ENCODE measurements at places on chromosomes 3 and 15. TPM values are rescaled to one million over a fixed set of nuclear protein-coding genes. Genes with fewer than 3 reads are reported as not detected.

The ITGB5 gene
- total RNA-seq, result 223 TPM

The PLA2G4E gene
- total RNA-seq, result not detected

The CGGBP1 gene
- total RNA-seq, result 37.3 TPM

The FBXW12 gene
- not detected for total RNA-seq

The NANOGP8 gene
- total RNA-seq, result not detected

The SPTBN5 gene
- total RNA-seq, result not detected

The CFAP100 gene
- not detected for total RNA-seq

The FGF7 gene
- 3.6 TPM for total RNA-seq

The SHC4 gene
- total RNA-seq, result 0.93 TPM

The BBX gene
- total RNA-seq, result 37.4 TPM

The ONECUT1 gene
- 0.10 TPM for total RNA-seq

The CCR1 gene
- total RNA-seq, result 0.35 TPM

The GNAT1 gene
- not detected for total RNA-seq

The AGTR1 gene
- 0.53 TPM for total RNA-seq

The GDPGP1 gene
- total RNA-seq, result 3.1 TPM

The PLAAT1 gene
- 11.6 TPM for total RNA-seq

- peak; percentile 60 for DNase-seq
Observed at GRCh38 chr3:40258555-40258954, 51.0 kb upstream of the EIF1B start.

DNA sequence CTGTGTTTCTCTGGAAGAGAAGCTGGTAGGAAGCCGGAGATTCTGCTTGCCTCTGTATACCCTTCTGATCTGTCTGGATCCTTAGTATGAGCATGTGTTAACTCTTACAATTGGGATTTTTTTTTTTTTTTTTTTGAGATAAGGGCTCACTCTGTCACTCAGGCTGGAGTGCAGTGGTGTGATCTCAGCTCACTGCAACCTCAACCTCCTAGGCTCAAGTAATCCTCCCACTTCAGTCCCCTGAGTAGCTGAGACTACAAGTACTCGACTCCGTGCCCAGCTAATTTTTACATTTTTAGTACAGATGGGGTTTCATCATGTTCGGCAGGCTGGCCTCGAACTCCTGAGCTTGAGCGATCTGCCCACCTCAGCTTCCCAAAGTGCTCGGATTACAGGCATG, 44.5 kb downstream of the RPN1 start:
- no peak for DNase-seq

- no peak for DNase-seq
Observed at GRCh38 chr15:48222627-48223026, 16.5 kb downstream of the SLC12A1 start.

- DNase-seq, result no peak
Observed at GRCh38 chr3:42655331-42655888, 1.9 kb downstream of the ZBTB47 start.

DNA sequence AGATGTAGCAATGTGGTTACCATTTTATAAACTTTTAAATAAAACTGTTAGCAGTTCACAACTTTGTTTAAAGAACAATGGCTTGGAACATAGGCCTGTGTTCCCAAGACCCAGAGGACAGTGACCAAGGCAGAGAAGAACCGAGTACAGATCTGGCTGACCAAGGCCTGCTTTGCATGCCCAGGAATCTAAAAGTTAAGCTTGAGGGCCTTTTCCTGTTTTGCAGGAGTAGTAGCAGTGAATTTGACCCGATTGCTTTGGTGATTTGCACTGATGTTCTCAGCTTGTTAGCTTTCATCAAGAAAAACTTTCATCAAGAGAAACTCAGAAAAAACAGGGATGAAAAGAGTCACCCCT, 9.9 kb downstream of the FILIP1L start:
- DNase-seq, result no peak

- no peak for DNase-seq
Observed at GRCh38 chr15:64740311-64741170, 34.8 kb downstream of the RBPMS2 start.

- DNase-seq, result peak; percentile 14
Observed at GRCh38 chr15:42273900-42274701, 868 bp upstream of the TMEM87A start.

GRCh38 chr3:89145995-89146394, 38.6 kb downstream of the EPHA3 start:
- DNase-seq, result peak; percentile 59

DNA sequence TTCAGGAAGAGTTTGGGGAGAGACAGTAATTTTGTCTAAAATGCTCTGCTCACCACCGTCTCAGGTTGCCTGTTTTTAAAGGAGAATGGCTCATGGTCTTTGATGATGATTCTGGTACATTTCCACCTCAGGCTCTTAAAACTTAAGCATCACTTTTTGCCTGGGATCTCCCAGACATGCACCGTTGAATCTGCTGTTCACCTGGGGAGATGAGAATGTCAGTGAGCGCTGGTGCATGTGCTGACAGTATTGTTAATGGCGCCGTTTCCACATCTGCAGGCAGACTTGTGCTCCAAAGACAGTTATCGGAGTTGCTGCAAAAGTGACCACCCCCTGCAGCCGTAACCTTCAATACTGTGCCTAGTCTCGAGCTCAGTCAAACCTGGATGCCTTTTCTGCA, 219.0 kb upstream of the TPM1 start:
- DNase-seq, result no peak

DNA sequence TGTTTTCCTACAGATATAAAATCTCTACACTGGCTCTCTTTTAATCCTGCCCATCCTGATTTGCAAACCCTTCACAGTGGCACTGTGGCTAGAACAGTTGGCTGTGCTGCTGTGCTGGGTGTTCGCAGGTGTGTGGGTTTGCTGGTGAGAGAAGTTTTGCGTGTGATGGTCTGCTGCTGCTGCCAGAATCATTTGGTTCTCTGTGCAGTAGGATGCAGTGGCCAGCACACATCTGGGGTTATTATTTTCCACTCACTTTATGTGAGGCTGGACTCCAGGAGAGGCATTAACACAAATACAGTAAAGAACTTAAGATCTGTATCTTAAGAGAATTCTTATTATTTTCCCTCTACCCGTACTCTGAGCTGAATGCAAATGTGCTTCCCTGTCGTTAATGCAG, 16.0 kb upstream of the PSMD6 start:
- DNase-seq, result no peak

GRCh38 chr3:172630316-172630715, 80.6 kb downstream of the NCEH1 start:
- no peak for DNase-seq

- no peak for DNase-seq
Observed at GRCh38 chr3:112481302-112481721, 18.0 kb downstream of the BTLA start.

GRCh38 chr3:196135693-196136639, 54.1 kb upstream of the TFRC start:
- DNase-seq, result peak; percentile 60

DNA sequence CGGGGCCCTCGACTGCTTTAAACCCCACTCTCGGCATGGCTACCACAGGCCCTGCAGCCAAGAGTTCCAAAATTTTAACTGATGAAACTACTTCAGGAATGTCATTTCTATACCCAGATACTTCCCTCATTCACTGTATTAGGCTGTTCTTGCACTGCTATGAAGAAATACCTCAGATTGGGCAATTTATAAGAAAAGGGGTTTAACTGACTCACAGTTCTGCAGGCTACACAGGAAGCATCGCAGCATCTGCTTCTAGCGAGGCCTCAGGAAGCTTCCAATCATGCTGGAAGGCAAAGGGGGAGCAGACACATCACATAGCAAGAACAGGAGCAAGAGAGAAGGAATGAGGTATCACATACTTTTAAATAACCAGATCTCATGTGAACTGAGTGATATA, 21.6 kb upstream of the ALCAM start:
- no peak for DNase-seq

- DNase-seq, result no peak
Observed at GRCh38 chr15:49905221-49905620, 213.8 kb downstream of the ATP8B4 start.

GRCh38 chr3:127228866-127229265, 35.9 kb downstream of the PRR23E start:
- DNase-seq, result no peak

DNA sequence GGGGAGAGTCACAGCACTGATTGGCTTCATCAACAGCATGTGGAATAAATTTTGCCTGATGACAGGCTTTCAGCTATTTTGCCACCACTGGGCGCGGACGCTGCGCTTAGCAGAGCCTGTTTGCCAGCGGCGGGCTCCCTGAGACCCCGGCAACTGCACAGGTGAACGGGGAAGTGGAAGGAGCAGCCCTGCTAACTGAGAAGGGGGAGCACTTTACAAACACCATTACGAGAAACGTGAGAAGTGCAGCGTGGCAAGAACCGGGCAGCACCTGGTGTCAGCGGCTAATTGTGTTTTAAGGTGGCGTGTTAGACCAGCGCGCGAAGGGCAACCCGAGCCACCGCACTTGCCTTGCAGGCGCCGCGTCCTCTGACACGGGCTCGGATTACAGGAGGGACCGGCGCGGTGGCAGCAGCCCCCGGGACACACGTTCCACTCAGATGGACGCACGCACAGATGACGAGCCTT, 307.8 kb upstream of the ARRDC4 start:
- no peak for DNase-seq

DNA sequence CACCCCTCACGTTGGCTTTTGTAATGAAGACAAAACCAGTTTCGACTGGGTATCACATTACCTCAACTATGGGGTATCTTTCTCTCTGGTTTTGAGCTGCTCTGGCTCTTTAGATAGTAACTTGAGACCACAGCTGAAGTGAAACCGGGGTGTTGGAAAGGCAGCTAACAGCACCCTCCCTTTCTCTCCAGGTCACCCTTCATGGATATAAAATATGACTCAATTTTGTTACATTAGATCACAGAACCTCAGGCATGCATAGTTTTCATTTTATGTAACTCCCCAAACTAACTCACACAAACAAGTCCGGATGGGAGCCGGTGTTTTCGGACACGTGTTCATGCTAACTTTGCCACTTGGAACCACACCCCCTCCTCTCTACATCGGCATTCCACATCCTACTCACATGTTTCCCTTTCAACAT, 90.7 kb downstream of the NR2F2 start:
- peak; percentile 23 for DNase-seq

- DNase-seq, result peak; percentile 77
Observed at GRCh38 chr3:171001957-171002694, 24.4 kb downstream of the SLC2A2 start.

DNA sequence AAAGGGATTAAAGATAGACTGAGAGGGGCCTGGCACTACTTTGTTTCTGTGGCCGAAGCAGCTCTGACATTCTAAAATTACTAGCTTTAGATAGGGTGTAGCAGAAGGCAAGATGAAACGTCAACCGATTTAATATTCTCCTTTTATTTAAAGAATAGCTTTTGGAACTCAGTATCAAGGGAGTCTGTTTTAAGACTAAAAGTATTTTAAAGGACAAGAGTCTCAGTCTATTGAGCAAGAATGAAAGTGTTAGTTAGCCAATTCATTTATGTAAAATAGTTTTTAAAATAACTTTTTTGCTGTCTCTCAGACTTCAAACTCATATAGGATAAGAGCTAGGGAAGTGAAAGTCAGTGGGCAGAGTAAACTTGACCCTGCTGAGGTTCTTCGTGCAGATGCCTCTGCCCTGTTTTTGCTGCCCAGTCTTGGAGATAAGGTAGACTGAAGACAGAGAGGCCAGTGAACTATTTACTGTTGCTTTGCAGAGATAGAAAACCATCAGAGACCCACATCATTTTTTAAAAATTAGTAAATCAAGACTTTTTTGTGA, 1090.9 kb downstream of the ROBO2 start:
- DNase-seq, result no peak

- DNase-seq, result no peak
Observed at GRCh38 chr3:63442918-63443317, 164.8 kb downstream of the SYNPR start.

DNA sequence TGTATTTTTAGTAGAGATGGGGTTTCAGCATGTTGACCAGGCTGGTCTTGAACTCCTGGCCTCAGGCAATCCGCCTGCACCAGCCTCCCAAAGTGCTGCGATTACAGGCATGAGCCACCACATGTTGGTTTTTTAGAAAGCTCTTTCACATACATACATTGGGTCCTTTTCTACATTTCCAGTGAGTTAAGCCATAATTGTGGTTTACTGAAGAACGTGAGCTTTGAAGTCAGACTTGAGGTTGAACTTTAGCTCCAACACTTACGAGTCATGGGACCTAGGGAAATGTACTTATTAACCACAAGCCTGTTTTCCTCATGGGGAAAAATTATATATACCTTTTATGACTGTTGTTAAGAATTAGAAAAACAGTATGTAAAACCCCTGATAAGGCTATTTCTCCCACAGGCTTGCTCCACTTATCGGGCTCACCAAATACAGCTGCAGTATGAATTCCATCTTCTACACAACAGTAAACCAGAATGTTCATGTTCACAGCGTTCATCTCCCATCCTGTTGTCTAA, 39.0 kb downstream of the GPR160 start:
- peak; percentile 14 for DNase-seq

GRCh38 chr3:29363110-29363509, 82.2 kb downstream of the RBMS3 start:
- DNase-seq, result no peak

- DNase-seq, result no peak
Observed at GRCh38 chr3:51937014-51937413, 4.7 kb downstream of the RRP9 start.

- DNase-seq, result no peak
Observed at GRCh38 chr3:134066158-134066541, 36.4 kb upstream of the SLCO2A1 start.

DNA sequence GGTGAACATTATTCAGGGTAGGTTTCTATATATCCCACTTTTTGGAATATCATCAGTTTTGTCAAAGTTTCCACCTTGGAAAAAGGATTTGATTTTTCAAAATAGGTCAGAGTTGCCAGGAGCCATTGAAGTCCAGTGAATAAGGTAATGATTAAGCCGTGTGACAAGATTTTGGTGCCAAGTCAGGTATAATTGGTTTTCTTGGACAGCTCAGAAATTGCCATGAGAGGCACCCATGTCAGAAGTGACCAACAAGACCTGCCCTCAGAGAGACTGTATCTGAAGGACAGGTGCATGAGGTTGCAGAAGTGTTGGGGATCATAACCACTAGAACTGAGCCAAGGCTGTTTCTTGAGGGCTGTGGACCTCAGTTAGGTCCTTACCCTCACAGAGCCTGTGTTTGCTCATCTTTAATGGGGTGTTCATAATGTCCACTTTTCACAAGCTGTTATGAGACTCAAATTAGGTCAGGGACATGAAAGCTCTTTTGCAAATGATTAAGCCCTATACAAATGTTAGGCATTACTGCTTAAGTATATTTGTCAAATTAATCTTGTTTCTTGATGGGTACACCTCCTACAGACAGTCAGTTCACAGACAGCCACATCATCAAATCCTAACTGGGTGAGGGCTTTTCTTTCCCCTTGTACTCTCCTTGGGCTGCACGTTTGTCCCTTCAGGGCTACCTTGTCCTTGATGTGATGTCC, 32.3 kb downstream of the CASR start:
- no peak for DNase-seq

- no peak for DNase-seq
Observed at GRCh38 chr3:23926736-23927135, 9.8 kb downstream of the RPL15 start.

GRCh38 chr15:90188914-90189748, 12.0 kb upstream of the SEMA4B start:
- no peak for DNase-seq

- DNase-seq, result no peak
Observed at GRCh38 chr3:71128961-71129360, 454.6 kb downstream of the FOXP1 start.

GRCh38 chr3:4234889-4235288, 68.3 kb upstream of the SETMAR start:
- DNase-seq, result no peak
